A549 (cell line): ENCODE measurements at places on chromosomes 3 and 15.

GRCh38 chr3:79477242-79477641, 290.6 kb downstream of the ROBO1 start:
- DNase-seq = no peak

GRCh38 chr3:172550347-172550943, 27.2 kb upstream of the TNFSF10 start:
- DNase-seq = peak; percentile 15

DNA sequence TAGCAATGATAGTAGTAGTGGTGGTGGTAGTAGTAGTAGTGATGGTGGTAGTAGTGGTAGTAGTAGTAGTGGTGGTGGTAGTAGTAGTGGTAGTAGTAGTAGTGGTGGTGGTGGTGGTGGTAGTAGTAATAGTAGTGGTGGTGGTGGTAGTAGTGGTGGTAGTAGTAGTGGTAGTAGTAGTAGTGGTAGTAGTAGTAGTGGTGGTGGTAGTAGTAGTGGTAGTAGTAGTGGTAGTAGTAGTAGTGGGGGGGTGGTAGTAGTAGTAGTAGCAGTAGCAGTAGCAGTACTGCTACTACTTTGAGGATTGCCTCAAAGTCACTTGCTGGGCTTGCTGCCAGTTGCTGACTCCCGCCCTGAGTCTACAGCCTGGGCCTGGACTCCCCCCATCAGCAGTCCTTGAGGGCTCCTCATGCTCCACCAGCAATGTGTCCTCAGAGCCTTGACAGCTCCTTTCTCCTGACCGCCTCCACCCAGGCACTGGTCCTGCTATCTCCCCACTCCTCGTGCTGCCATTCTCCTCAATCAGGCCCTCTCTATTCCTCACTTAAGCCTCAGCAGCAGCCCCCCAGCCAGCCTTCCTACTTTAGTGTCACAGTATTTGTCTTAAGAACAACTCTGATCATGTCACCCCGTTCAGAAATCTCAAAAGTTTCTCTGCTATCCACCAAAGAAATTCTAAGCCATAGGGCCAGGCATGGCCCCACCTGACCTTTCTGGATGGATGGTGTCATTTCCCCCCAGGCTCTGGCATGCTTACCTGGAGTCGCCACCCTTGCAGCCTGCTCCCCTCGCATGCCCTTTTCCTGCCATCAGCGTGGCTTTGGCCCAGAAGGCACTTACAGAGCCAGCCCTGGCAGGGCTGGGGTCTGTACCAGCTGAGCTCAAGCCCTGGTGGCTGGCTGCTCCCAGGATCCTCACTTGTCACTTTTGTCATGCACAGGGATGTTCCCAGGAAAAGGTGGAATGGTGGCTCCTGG, 45.6 kb downstream of the DLEC1 start:
- peak; percentile 55 for DNase-seq

GRCh38 chr3:44442596-44443309, 34.7 kb downstream of the ZNF445 start:
- DNase-seq = no peak

GRCh38 chr3:149954812-149955211, 15.9 kb downstream of the PFN2 start:
- DNase-seq = no peak

DNA sequence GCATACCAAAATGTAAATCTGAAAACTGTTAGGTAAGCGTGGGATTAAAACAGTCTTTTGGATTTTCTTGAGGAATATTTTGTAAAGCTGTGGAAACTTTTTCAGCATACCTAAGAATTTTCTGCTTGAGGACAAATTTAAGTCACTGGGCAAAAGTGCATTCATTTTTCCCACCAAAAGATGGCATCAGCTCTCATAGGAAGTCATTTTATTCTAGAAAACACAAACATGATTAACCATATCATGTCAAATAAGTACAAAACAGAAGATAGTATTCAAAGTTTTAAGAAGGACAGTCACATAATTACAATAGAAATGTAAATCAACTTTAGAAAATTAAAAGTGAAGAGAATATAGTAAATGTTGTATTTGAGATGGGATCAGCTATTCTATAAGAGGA, 63.5 kb downstream of the SLC49A4 start:
- DNase-seq = peak; percentile 40

DNA sequence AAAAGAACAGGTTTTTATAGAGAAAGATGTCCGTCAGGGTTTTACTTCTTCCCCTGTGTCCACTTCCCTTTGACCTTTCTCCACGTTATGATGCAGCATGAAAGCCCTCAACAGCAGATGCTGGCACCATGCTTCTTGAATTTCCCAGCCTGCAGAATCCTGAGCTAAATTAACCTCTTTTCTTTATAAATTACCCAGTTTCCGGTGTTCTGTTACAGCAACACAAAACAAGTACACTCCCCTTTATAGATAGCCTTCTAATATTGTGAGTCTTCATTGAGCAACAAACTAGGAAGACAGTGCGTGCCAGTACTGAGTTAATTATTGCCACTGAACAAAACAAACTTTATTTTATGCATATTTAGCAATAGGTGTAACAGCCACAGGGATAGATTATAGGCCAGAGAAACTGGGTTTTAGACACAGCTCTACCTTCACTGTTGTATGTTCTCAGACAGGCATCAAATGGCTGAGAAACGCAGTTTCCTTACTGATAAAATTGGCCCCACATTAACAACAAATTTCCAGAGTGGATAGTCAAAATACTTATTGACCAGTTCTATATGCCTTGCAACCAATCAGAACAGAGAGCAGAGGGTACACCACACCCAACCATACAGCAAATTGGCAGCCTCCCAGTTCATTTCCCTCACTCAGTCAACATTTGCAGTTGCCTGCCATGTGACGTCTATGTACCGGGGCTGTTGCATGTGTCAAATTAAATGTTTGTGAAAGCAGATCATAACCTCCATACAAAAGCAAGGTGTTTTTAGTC, 14.4 kb upstream of the TBL1XR1 start:
- DNase-seq = peak; percentile 74

DNA sequence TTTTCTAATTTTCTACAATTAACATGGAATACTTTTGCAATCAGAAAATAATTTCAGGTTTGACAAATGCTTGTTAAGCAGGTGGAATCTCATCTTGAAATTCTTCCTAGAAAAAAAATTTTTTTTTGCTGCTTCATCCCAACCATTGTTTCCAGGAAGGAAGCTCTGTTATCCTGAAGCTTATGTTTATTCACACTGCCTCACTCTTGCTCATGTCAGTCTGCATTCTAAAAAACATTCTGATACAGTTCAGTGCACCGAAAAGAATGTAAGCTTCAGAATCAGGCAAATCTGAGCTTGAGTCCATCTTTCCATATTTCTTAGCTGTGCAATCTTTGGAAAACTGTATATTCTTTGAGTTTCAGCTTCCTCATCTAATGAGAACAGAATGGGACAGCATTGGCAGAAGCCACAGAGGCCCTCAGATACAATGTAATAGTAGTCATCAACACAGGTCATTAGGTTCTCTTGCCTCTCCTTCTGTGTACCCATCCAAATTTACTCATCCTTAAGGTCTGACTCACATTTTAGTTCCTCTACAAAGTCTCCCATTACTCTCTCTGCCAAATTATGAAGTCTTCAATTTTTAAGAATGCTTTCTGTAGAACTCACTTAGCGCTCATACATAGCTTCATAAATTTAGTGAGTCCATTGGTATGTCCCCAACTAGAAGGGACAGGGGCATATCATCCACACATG, 881.8 kb upstream of the NR2F2 start:
- DNase-seq = no peak

GRCh38 chr3:144746631-144747030, 775.0 kb downstream of the DIPK2A start:
- DNase-seq = no peak

GRCh38 chr15:64901914-64902313, 9.8 kb upstream of the ANKDD1A start:
- no peak for DNase-seq

GRCh38 chr3:197336348-197336747, 37.9 kb upstream of the DLG1 start:
- no peak for DNase-seq

DNA sequence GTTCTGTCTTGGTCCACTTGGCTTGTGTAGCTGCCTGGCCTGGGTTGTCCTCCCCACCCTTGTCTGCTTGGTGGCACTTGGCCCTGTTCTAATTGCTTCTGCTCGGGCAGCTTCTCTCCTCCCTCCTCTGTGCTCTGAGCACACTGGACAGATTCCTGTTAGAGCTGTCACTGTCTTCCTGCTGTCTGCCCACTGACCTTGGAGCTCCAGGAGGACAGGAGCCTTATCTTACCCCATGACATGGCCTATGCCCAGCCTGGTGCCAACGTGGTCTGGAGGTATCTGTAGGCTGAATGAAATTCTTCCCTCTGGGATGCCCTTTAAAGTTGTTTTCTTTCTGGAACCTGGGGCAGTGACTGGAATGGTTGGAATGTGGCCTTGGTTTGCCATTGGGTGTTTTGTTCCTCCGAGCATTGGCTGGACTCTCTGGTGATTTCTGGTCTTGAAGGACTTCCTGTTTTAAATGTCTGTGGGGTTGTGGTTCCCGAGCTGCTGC, 94.1 kb downstream of the FAM43A start:
- DNase-seq = no peak

GRCh38 chr3:193641440-193641775, 48.4 kb downstream of the OPA1 start:
- DNase-seq = no peak

- DNase-seq = no peak
Observed at GRCh38 chr3:184619369-184619768, 57.8 kb downstream of the EPHB3 start.

GRCh38 chr3:78003090-78003489, 963.2 kb downstream of the ROBO2 start:
- DNase-seq = no peak
